ENCODE measurements at places on chromosomes 1 and 21. TPM values are rescaled to one million over a fixed set of nuclear protein-coding genes. Genes with fewer than 3 reads are reported as not detected.

IVL gene
- not detected for total RNA-seq

SPATC1L gene
- total RNA-seq = 4.7 TPM

VPS13D gene
- total RNA-seq = 68.5 TPM

EDARADD gene
- total RNA-seq = 1.2 TPM

EDEM3 gene
- 66.4 TPM for total RNA-seq

L1TD1 gene
- total RNA-seq = not detected

KRTAP11-1 gene
- not detected for total RNA-seq

PLA2G2C gene
- not detected for total RNA-seq

OR2W3 gene
- total RNA-seq = 0.11 TPM

RAD54L gene
- 2.6 TPM for total RNA-seq
